ENCODE measurements at places on chromosomes 13 and 19.

DNA sequence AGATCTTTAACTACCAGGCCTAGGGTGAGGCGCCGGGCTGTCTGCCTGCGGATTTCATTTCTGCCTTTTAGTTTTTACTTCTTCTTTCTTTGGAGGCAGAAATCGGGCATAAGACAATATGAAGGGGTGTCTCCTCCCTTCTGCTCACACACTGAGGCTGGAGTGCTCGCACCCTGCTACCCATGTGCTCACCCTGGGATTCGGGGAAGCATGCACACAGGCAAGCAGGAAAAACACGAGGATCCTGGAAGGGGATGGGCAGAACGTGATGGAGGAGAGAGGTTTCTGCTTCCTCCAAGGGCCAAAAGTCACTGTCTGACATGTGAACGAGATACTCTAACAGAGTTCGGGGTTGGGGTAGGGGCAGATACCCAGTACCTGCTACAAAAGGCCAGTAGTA, 28.4 kb downstream of the ZNF823 start:
- no peak for DNase-seq

GRCh38 chr19:45766869-45767346, 2.1 kb downstream of the SIX5 start:
- DNase-seq, result no peak

GRCh38 chr13:74092711-74093110, 41.5 kb downstream of the KLF12 start:
- no peak for DNase-seq

- DNase-seq, result no peak
These were observed 22.0 kb downstream of the GPC6 start for GRCh38 chr13:93248627-93249047.

GRCh38 chr19:28632371-28633080, 580.4 kb downstream of the UQCRFS1 start:
- no peak for DNase-seq

GRCh38 chr13:89568746-89569145, 1778.7 kb upstream of the MIR17HG start:
- no peak for DNase-seq

GRCh38 chr19:33177417-33177979, 16.6 kb upstream of the LRP3 start:
- DNase-seq, result no peak

DNA sequence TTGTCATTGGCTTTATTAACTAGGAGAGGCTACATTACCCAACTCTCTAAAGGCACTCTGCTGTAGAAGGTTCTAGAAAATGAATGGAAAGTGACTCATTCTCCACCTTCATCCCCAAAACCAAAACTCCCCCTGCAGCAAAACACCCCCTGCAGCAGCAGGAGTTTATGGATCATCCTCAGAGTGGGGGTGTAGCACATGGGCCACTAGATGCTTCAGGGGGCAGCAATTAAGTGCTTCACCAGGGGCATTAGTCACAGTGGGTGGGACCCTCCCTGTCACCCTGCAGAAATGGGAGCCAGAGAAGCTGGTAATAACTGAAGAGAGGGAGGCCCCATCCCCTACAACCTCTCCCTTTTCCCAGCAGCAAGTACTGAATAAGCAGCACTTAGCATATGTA, 64.5 kb upstream of the MED4 start:
- DNase-seq, result no peak

DNA sequence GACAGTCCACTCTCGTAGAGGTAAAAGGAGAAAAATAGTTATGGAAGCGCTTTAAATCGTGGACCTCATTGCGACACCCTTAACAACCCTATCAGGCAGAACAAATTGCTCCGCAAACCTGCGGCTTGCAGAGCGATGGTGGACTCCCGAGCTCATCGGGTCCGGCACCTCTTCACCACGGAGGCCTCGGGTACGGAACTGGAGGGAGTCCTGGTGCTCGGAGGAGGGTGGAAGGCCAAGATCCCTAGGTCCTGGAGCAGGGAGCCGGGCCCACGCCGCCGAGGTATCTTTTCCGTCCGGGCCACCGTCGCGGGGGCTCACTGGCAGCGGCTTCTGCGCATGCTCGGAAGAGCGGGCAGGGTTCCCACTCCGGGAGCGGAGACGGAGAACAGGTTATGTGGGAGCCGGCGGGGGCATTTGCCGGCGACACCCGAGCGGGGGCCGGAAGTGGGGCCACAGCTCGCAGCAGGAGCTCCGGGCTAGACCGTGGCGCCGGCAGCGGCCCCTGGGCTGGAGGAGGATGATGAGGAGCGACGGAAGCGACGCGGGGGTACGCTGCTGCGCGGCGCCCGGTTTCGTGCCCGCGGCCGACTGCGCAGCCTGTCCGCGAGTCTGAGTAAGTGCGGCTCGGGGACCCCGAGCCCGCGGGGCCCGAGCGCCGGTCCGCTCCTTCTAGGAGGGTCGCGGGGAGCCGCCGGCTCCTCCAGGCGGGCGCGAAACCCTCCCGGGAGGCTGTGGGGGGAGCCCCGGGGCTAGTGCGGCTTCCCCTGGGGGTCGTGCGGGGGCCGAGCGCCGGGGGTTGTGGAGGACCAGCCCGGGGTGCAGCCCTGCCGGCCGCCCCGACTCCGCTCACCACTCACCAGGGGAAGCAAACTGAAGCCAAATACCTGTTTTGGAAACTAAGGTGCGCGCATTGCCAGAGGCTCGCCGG, at the start of gene ABHD13:
TSS of gene ABHD13 (plus strand) at position 349 of the 931 bp plus-strand sequence. CDS start 10,827 bp downstream, outside the sequence.
- peak; percentile 92 for DNase-seq

DNA sequence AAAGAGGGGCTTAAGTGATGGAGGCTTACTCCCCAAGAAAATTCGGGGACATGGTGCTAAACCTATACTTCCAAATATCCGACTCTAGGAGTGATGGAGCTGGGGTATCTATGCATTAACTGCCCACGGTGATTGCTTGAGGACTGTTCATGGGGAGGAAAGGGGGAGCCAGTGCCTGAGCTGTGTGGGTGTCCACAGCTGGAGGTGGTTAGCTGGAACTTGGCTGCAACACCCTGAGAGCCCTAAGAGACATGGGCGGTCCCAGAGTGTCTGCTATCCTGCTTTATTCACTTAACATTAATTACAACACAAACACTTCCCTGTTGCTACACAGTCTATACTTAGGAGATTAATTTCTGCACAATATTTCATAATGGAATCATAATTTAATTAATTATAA, 28.1 kb upstream of the POMP start:
- no peak for DNase-seq

GRCh38 chr19:35462476-35462953, 14.5 kb downstream of the FFAR2 start:
- DNase-seq, result peak; percentile 28

DNA sequence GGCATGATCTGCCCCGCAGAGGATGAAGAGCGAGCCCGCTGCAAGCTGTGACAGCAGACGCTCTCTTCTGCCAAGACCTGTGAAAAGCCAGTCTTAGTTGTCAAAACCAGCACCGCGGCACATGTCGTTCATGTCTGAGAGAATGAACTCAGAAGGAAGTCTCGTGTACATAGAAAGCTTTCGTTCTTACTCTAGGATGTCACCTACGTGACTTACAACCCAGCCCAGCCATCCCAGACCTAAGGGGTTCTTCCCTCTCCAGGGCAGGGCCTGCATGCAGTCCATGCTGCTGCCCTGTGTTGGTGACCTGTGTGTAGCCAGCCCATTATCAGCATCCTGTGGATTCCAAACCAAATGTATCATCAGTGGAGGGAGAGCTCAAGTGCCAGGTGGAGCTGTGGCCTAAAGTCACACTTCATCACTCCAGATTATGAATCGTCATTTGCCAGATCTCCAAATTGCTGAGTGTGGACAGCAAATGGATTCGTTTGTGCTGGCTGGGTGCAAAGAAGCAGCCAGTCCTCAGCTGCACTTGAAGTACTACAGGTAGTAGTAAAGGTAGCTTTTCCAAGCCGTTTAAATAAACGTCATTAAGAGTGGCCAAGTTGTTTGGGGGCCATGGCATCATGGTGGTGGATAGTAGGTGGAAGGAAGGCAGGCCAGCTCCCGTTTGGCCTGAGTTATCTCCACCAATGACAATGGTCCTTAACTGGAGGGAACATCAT, 73.9 kb upstream of the GPR183 start:
- peak; percentile 73 for DNase-seq

DNA sequence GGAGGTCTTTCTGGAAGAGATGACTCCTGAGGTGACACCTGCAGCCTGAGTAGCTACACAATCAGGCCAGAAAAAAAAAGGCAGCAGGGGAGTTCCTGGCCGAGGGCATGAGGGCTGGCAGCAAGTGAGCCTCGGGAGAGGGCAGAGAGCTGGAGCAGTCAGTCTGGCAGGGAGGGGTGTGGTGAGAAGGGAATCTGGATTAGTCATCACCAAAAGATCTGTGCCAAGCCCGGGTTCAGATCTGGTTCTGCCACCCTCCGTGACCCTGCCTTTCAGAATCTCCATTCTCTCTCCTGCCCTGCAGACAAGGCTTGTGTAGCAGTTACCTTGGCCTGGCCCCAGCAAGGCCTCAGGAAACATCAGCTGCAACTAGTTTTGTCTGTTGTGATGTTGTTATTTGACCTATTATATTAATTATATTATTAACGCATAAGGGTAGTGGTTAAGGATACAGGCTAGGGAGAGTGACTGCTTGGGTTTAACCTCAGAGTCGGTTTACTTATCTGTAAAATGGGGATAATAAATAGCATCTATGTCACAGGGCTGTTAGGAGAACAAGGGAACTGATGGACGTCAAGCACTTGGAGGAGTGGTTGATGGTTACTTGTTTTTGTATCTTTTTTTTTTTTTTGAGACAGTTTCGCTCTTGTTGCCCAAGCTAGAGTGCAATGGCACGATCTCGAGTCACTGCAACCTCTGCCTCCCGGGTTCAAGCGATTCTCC, 2.7 kb upstream of the CAPNS1 start:
- DNase-seq, result no peak

DNA sequence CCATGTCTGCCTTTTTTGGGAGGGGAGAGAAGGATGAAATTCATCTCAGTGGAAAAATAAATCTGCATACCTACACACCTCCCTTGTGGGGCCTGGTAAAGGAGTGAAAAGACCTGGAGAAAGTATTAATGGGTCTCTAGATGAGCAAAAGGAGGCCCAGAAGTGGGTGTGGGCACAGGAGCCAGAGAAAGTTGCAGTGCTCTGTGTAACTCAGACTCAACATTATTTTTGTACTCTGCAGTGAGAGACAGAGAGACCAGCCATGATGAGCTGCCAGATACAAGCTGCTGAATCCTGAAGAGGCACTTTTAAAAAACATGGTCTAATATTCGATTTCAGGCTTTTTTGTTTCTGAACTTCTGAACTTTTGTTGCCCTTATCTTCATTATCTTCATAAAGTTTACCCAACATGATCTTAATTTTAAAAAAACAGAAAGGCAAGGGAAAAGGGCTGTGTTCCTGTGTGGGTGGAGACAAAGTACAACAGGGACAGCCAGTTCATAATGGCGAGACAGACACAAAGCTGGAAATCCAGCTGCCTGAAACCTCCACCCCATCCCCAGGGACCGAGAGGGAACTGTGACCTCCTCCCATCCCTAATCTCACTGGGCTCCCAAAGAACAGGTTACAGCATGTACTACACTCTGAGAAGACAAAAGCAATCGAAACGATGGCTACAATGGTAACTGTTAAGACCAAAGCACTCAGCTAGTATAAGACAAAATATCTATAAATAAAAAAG, 77.2 kb downstream of the KLF12 start:
- DNase-seq, result no peak

DNA sequence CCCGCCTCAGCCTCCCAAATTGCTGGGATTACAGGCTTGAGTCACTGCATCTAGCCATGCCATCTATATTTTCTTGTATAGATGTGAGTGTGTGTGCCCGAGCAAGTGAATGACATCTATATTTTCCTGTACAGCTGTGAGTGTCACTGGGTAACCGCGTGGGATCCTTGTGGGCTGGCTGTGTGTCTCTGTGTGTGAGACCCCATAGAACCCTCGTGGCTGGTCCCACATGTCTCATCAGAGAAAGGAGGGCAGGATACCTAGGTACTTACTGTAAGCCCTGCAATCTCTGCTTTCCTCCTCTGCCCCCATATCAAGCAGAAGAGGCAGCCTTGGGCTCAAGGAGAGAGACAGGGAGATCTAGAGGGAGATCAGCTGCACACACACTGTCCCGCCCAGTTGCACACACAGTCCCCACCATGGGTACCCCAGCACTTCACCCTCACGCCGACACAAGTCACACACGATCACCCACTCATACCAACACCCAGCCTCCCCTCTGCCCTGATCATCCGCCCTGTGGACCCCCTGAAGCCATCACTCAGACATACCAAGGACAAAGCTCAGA, 655 bp downstream of the DENND1C start:
- DNase-seq, result no peak

DNA sequence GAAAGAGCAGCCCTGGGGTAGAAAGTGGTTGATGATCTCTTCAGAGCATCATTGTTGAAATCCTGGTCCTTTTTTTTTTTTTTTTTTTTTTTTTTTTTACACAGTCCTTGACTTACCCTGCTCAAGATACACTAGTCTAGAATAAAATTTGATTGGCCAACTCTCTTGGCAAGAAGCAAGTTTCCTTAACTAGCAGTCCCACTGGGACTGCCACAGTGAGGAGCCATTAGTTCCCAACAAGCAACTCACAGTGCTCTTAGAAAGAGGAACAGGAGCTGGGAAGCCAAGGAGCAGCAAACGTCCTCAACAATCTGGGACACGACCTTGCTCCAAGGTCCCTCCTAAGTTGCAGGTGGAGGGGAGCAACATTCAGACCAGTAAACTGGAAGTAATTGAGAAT, 47.9 kb upstream of the INTS6 start:
- no peak for DNase-seq

DNA sequence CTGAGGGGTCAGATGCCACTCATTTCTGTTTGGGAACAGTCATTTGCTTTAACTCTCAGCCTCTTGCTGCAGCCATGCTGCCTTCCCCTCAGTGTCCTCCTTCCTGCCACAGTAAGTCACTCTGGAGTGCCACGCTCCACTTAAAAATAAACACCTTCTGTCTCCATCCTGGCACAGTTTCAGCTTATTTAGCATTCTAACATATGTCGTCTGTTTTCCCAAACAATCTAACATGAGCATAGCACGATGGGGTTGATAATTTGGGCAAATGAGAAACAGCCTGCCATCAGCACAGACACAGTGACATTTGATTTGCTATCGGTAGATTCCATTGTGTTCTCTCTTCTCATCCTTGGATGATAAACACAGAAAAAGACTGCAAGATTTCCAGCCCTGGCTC, 768.6 kb downstream of the UQCRFS1 start:
- no peak for DNase-seq

DNA sequence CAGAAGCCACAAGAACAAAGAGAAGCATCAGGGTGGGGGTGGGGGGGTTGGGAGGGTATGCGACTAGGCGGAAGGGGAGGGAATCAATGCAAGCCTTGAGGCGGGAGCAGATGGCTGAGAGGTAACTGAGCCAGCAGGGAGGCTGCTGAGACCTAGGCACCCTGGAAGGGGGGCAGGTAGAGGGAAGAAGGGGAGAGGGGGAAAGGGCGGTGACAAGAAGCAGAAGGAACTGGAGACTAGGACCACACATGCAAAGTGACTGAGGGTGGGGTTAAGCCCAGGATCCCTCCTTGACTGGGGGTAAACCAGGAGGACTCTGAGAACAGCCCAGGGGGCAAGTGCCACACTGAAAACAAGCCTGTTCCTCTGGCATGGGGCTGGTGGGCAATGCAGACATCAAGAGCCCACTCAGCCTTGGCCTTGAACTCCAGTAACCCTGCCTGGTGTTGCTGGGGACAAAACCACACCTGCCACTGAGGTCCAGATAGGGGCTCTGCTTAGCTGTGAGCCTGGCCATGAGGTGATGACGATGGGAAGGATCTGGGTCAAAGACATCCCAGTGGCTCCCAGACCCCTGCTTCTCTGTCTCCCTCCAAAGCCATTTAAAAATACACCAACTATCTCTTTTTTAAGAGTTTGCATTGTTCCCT, 20.3 kb downstream of the OPA3 start:
- no peak for DNase-seq

- DNase-seq, result no peak
These were observed 15.3 kb upstream of the GPR183 start for GRCh38 chr13:99322297-99323103.

GRCh38 chr13:27833206-27833605, 40.9 kb downstream of the GSX1 start:
- no peak for DNase-seq

All from stimulated activated CD4-positive, alpha-beta T cell treated with anti-CD3 and anti-CD28 coated beads, Interleukin-2, amount 100 ng/mL, for 24 hours (primary cell).